ENCODE measurements at places on chromosomes 4 and X. TPM values are rescaled to one million over a fixed set of nuclear protein-coding genes. Genes with fewer than 3 reads are reported as not detected.
A peak's percentile ranks its signal among the peaks of the same experiment; 100 is the strongest.

DNA sequence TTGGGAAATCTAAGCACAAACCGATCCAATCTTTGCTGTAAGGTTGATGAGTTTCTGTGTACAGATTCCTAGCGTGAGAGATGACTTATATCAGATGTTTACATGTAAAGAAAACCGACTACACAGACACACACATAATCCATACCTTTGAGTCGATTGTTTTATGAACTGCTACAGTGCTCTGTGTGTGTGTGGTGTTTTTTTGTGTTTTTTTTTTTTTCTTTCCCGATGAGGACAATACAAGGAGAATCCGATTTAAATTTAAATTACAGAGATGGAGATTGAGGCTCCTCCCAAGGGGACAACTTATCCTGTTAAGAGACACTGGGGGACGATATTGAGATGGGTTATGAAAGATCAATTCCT, 461 bp upstream of the SLC9A6 start:
- no peak for DNase-seq
- peak overlapping the region; percentile 88 for H3K27ac ChIP-seq
- no peaks in the 10 kb centered on the region for H3K27me3 ChIP-seq
- H3K36me3 ChIP-seq: peaks cover 3% of the 10 kb centered on the region
- H3K4me3 ChIP-seq: peak overlapping the region; percentile 82

DNA sequence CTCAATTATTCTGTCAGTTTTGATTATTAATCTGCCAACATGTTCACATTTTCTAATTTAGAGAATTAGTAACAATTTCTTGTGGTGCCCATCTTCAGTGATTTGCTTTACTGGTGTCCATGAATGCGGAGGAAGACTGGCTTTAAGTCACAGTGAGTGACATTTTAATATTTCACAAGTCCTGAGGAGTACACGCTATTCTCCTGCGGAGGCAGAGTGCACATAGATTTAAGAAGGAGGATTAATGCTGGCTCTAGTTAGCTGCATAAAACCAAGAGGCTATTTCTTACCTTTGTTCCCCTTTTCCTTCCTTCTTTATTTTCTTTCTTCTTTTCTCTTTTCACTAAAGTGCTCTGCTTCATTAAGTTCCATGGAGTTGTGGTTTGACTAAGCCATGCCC, 495.2 kb upstream of the IGFBP7 start:
- H3K36me3 ChIP-seq: no peaks in the 10 kb centered on the region
- H3K27ac ChIP-seq: no peak overlapping the region
- no peak overlapping the region for H3K4me3 ChIP-seq
- no peaks in the 10 kb centered on the region for H3K4me1 ChIP-seq

Gene C4orf33
- 7.1 TPM for total RNA-seq

Gene KDR
- not detected for total RNA-seq

- peaks cover 4% of the 10 kb centered on the region for H3K4me1 ChIP-seq
- DNase-seq: no peak
- no peak overlapping the region for H3K27ac ChIP-seq
- no peaks in the 10 kb centered on the region for H3K36me3 ChIP-seq
- no peak overlapping the region for H3K4me3 ChIP-seq
Observed at GRCh38 chr4:78734441-78735162, 41.5 kb upstream of the BMP2K start.

DNA sequence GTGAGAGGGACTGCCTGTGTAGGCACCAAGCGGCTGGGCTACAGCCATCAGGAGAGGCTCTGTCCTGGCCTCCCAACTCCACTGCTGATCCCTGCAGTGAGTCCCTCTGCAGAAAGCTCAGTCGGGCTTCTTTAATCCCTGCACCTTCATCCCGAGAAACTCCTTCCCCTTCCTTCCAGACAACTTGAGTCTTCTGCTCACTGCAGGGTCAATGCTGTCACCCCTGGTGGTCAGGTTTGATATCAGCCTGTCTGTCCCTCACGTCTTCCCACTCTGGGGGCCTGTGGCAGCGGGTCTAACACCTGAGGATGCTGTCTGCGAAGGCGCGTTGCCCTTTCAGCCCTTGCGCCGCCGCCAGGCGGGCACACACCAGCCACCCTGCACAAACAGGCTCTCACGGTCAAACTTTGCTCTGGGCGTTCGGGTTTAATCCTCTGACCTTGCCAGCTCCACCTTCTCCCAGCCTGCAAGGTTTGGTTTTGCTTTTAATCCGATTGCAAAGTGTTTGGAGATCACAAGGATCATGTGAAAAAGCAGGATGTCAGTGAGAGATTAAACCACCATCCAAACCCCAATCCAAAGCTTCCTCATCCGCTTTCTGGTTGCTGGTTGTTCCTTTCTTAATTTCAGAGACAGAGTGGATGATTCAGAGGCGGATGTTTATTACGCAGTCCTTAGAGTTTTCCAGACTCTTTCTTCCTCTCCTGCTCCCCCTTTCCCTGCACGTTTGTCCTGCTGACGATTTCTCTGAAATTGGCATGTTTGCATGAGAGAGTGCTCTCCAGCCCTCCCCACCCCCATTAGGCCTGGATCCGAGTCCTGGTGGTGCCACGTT, 74.8 kb upstream of the SLC34A2 start:
- no peak overlapping the region for H3K27ac ChIP-seq
- no peak overlapping the region for H3K4me3 ChIP-seq
- no peaks in the 10 kb centered on the region for H3K36me3 ChIP-seq
- H3K4me1 ChIP-seq: no peaks in the 10 kb centered on the region
- H3K27me3 ChIP-seq: no peaks in the 10 kb centered on the region
- no peak for DNase-seq

DNA sequence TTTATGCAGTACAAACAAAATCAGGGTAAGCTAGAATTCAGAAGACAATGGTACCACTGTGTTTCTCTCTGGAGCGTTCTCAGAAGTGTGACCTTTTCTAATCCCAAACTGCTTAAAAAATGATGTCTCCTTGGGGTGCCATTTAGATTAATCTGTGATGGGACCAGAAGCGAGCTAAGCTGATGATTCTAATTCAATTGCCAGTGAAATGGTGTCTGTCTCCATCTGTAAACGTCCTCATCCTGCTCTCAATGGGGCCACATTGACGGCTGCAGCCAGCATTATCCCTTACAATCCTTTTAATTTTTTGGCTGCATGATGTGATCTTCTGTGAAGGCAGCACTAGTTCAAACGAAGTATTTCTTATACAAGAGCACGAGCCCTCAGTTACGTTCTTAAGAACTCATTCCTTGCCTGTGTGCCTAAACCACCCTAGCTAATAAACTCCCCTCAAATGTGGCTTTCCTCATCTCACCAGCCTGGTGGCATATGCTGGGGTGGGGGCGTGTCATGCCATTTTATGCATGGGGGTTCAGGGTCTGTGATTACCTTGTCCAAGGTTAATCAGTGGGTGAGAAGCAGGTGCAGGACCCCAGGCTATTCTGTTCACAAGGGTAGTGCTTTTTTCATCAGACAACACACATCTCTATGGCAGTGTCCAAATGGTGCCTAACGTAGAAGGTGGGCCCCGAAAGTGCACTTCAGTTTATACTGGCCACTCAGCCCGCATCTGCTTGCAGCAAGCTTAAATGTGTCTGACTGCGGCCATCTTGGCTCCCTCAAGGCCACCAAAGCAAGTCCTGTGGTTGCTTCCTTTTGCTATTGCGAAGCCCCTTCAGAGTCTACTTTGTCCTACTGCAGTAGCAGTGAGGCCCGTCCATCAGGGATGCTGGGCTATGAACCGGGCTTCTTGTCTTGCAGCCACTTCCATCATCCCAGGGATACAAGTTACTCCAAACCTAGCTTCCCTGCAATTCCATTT, 45.7 kb upstream of the SLC2A9 start:
- H3K27me3 ChIP-seq: no peaks in the 10 kb centered on the region
- H3K27ac ChIP-seq: no peak overlapping the region
- DNase-seq: no peak
- H3K4me1 ChIP-seq: no peaks in the 10 kb centered on the region
- peaks cover 52% of the 10 kb centered on the region for H3K36me3 ChIP-seq
